ENCODE measurements at places on chromosomes 12 and 14.
A peak's percentile ranks its signal among the peaks of the same experiment; 100 is the strongest.

GRCh38 chr14:101243587-101244338 lies 317.5 kb upstream of the DIO3 start:
- DNase-seq = no peak

DNA sequence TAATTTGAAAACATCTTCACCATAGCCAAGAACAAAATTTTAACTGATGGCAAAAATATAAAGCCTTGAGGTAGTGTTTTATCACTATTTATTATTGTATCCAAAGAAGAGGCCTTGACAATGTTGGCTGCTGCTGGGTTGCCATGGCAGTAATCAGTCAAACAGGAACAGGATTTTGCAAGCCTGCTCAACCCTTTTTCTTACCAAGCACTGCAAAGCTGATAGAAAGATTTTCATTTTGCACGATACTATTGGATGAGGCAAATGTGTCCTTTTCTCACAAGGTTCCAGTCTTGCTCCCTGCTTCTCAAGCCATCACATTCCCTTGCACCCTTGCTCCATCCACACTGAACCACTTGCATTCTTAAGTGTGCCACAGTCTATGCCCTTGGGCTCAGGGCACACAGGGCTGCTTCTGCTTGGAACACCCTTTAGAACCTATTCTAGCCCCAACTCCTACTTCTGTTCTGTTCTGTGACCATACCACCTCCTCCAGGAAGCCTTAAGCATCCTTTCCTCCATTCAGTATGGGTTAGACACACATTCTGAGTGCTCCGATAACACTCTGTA lies 76.5 kb upstream of the AMIGO2 start:
- no peak for DNase-seq

DNA sequence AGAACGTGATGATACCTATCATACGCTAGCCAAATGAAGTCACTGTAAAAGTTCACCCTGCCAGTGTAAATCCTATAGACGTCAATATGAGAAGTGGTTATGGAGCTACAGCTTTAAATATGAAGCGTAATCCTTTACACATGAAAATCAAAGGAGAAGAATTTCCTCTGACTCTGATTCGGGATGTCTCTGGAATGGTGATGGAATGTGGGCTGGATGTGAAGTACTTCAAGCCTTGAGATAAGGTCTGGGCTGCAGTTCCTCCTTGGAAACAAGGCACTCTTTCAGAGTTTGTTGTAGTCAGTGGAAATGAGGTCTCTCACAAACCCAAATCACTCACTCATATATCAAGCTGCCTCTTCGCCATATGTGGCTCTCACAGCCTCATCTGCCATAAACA lies 53.1 kb upstream of the NAP1L1 start:
- DNase-seq = no peak

- no peak for DNase-seq
Observed at GRCh38 chr12:111757361-111758119, 9.2 kb upstream of the ALDH2 start.

- DNase-seq = peak; percentile 93
Observed at GRCh38 chr14:91573894-91574837, 64.1 kb upstream of the PPP4R3A start.

GRCh38 chr12:131065279-131065678 lies 111.6 kb downstream of the ADGRD1 start:
- no peak for DNase-seq

DNA sequence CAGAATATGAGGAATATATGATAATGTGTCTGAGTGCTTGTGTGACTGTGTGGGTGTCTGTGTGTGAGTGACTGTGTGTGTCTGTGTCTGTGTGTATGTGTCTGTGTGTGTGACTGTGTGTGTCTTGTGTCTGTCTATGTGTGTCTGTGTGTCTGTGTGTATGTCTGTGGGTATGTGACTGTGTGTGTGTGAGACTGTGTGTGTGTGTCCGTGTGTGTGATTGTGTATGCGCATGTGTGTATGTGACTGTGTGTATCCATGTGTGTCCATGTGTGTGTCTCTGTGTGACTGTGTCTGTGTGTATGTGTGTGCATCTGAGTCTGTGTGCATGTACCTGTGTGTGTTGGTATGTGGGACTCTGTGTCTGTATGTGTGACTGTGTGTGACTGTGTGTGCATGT lies 1361.2 kb upstream of the TMEM132C start:
- no peak for DNase-seq

GRCh38 chr12:19515179-19515578 lies 75.9 kb downstream of the AEBP2 start:
- no peak for DNase-seq

DNA sequence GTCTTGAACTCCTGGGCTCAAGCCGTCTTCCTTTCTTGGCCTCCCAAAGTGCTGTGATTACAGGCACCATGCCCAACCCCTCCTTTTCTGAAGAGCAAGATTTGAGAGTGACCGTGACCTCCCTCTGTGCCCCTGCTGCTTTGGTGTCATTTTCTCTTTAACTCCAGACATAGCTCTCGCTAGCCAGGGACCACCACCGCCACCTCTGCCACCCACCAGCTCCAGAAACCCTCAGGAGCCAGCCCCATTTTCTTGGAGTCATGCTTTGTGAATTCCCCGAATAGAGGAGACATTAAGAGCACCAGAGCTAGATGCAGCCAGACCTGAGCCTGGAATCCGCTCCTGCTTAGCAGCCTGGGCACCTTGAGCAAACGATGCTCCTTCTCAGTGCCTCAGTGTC lies 18.2 kb downstream of the SDSL start:
- no peak for DNase-seq

- DNase-seq = no peak
Observed at GRCh38 chr14:21074398-21075272, 4.5 kb downstream of the ARHGEF40 start.

GRCh38 chr14:75123991-75124390 lies 2.9 kb downstream of the NEK9 start:
- DNase-seq = no peak

DNA sequence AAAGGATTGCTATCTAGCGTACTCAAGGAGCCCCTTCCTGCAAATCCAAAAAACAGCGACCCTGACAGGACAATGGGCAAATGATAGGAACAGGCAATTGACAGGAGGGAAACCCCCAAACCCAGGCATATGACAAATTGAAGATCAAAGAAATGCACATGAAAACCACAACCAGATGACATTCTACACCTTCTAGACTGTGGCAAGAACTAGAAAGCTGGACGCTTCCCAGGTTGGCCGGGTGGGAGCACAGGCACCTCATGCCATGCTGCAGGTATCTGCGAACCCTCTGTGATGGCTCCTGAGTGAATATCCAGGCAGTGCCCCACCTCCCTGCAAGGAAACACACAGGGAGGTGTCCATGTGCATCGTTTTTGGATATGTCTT lies 37.1 kb downstream of the CMKLR1 start:
- DNase-seq = no peak

DNA sequence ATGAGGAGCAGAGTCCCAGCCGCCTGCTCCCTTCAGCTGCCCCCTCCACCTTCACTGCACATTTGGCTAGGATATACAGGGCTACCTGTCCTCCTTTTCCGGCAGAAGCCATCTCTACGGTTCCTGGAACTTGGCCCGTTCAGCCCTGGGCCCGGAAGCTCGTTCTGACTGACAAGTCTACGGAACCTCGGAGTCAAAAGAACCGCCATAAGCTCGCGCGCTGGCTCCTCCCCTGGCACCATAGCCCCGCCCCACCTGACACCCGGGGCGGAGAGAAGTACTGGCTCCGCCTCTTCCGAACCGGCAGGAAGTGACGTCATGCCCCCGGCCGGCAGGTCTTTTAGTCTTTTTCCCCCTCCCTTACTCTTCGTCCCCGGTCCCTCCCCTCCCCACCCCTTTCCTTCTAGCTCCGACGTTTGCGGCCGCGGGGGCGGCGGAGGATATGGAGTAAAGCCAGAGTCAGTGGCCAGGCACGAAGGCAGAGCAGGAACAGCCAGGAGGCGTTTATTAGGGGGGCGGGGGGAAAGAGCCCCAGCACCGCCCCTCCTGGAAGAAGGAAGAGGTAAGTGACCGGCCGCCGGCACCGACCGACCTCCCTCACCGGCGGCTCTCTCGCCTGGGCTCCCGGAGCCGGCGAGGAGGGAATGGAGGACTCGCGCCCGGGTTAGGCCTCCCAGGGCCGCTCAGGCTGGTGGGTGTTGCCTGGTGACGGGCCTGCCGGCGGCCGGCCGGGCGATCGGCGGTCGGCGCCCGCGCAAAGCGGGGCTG lies at the start of the genes DEPDC4 and SCYL2:
Gene DEPDC4, minus strand, starts transcription at position 245 of the 768 bp plus-strand sequence. Its CDS starts 3 bp downstream, at position 242.
Gene SCYL2, plus strand, starts transcription at position 343 of the 768 bp plus-strand sequence. CDS start 15,794 bp downstream, outside the sequence.
- DNase-seq = peak; percentile 90

DNA sequence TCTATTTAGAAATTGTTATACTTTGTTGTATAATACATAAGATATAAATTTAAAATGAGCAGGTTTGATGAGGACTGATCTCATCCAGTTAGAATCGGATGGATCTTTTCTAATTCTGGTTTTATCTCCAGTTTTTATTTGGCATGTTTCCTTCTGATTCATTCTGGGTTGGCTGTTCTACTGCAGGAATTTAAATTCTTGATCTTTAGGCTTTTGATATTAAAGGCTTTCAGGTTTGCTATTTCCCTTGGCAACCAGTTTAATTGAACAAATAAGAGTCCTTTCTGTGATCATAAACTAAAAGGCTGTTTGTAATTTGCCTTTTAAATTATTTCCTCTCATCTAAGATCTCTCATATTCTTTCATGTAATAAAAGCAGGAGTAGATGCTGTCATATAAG lies 83.4 kb downstream of the PDE6H start:
- DNase-seq = no peak

- DNase-seq = no peak
Observed at GRCh38 chr12:87848248-87848868, 180.8 kb downstream of the C12orf50 start.

- DNase-seq = no peak
Observed at GRCh38 chr12:39868328-39868725, 237.6 kb downstream of the SLC2A13 start.

- DNase-seq = no peak
Observed at GRCh38 chr14:69615121-69615495, 3.7 kb downstream of the SUSD6 start.

Data from stimulated activated CD4-positive, alpha-beta T cell treated with anti-CD3 and anti-CD28 coated beads, Interleukin-4, amount 100 ng/mL, for 1 hour (primary cell).